Cortex of kidney (tissue), 1 donor: ENCODE measurements at places on chromosomes 16 and 17.

GRCh38 chr17:7034955-7035590 lies 742 bp upstream of the SLC16A13 start:
- DNase-seq = no peak

- no peak for DNase-seq
Measured at GRCh38 chr17:43070872-43071271, 45.8 kb downstream of the RND2 start.

- DNase-seq = no peak
Measured at GRCh38 chr17:45111850-45112249, 20.5 kb downstream of the PLCD3 start.

- DNase-seq = no peak
Measured at GRCh38 chr16:48687421-48688038, 77.5 kb upstream of the N4BP1 start.

DNA sequence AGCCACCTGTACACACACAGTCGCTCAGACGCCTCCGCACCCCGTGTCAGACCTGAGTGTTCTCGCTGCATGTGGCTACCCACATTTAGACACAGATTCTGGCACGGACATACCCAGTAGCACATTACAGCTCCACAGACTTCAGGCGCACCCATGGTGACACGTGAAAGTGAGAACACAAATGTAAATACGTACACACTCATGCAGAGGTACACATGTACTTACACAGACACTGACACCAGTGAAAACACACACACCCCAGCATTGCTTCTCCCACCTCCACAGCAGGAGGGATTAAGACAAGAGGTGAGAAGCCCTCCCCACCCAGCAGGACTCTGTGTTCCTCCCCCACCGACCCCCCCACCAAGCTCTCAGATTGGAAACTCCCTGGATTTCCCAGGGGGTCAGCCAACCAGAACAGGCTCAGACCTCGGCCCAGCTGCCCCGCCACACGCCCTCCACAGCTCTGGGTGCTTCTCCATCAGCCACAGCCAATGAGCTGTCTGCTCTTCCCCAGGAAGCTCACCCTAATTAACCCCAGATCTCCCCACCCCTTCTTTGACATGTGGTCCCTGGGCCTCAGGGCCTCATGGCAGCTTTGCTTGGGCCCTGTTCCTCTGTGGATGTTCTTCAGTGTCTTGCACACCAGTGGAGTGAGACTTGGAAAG lies 5.3 kb upstream of the FOXN1 start:
- no peak for DNase-seq

DNA sequence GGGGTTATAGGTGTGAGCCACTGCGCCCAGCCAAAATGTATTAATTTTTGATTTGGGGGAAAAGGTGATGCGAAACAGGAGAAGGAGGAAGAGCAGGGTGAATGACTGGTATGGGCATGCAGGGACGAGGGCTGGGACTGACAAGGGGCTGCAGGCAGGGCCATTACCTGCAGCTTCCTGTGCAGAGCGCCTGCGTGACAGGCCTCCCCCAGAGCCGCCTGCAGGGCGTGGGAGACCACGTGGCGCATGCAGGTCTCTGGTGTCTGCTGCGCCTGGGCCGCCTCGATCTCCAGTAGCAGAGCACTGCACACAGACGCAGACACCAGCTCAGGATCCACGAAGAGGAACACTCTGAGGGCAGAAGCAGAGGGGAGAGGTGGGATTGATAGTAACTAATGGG lies 32.4 kb downstream of the PIK3R6 start:
- DNase-seq = no peak

GRCh38 chr16:28823291-28823872 lies 583 bp downstream of the ATXN2L start:
- DNase-seq = no peak

DNA sequence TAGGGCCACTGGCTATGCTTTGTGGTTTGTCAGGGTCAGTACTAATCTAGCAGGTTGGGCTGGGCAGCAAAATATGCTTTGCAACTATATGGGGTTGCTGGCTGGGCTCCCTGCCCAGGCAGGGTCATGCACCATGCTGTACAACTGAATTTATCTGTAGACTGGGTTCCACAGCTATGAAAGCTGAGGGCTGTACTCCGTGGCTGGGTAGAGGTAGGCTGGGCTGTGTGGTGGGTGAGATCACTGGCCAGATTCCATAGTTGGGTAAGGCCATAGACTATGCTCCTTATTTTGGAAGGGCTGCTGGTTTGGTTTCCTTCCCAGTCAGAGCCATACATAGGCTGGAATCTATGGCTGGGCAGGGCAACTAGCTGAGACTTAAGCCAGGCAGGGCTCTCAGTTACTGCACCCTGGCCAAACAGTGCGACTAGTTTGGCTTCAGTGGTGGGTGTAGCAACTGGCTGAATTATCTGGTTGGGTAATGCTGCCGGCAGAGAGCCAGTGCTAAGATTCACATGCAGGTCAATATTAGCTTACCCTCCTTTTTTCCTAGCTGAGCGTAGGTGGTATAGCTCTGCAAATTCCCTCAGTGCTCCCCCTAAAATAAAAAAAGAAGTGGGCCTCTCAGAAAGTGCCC lies 769.1 kb upstream of the CDH8 start:
- no peak for DNase-seq

DNA sequence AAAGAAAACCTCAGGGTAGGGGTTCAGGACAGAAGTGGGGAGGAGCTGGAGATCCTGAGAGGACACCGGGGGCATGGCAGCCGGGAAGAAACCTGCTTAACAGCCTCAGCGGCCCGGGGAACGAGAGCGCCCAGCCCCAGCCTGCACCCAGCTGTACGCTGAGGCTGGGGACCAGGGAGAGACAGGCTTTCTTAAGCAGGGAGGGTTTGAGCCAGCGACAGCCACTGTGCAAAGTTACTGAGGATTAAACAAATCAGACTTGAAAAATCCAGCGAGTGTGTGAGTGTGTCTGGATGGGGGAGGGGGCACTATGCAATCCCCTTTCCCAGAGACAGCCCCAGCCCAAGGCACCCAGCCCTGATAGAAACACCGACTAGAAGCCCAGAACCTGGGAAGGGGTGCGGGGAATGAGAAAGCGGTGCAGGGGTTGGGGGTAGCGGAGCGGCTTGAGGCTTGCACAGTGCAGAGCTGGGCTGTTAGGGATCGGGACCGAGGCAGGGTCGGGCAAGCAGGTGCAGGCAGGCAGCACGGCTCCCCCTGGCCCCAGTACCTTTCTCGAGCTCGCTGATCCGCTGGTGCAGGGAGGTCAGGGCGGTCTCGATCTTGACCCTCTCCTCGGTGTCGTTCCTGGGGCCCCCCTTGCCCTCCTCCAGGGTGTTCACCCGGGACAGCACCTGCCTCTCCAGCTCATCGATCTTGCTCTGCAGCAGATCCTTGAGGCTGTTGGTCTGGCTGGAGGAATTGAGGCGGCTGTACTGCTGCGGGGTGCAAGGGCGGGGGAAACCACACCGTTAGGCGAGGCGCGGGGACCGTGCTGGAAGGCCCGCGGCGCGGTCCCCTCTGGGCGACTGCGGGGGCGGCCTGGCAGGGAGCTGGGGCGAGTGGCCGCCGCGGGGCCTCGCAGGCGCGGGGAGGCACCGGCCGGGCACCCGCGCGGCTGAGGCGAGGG lies 1.2 kb downstream of the NPTX1 start:
- no peak for DNase-seq

GRCh38 chr16:1448536-1449116 lies 4.3 kb upstream of the CCDC154 start:
- DNase-seq = no peak

GRCh38 chr16:7550096-7550495 lies 217.5 kb downstream of the RBFOX1 start:
- DNase-seq = no peak

- DNase-seq = no peak
Measured at GRCh38 chr16:55487048-55487803, 8.2 kb downstream of the MMP2 start.

DNA sequence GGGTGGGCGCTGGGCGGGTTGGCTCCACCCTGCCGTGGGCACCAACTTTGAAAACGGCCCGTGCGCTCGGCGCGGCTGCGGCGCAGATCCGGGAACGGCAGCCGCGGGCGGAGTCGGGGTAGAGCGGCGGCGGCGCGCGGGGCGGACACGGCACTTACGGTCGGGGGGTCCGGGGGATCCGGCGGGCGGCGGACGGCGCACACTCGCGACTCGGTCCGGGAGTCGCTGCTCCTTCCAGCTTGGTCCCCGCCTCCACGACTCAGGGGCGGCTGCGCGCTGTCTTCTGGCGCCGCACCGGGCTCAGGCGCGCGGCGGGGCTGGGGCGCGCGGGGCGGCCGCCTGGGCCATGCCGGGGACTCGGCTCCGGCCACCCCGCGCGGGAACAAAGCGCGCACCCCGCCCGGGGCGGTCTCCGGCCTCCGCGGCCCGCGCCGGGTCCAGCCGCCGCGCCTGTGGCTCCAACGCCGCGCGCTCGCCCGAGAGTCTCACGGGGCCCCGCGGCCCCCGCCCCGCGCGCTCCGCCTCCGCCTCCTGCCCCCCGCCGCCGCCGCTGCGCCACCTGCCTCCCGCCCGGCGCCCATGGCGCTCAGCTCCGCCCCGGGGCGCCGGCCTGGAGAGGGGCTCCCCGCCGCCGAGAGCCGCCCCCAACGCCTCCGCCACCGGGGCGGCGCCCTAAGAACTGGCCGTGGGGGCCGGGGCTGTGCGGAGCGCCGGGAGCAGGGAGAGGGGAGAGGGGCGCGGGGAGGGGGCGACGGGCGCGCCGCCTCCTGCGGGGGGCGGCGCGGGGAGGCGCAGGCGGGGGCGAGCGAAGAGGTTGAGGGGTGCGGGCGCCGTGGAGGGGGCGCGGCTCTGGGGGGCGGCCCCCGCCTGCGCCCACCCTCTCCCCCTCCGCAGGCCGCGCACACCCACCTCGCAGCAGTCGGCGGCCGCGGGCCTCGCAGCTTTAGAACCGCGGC lies 35.9 kb downstream of the CBFA2T3 start:
- no peak for DNase-seq

GRCh38 chr16:88331989-88332920 lies 50.5 kb upstream of the ZNF469 start:
- DNase-seq = no peak

DNA sequence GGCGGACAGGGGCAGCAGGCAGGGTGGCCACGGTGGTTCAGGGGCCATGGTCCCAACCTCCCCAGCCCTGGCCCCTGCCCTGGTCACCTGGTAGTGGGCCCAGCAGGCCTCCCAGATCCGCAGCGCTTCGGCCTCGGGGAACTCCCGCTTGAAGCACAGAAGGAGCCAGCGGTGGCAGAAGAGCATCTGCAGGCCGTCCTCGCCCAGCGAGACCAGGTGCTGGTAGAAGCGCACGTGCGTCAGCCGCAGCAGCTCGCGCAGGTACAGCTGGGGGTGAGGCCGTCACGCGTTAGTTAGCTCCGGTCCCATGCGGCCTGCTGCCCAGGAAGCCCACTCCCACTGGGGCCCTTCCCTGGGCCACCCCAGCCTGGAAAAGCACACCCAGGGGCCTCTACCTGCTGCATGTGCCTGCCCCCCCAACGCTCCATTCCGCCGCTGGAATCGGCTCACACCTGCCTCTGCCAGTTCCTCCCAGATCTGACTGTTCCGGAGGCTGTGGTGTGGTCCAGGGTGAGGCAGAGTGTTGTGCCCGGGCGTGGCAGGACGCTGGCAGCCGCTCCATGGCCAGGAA lies 90.8 kb downstream of the TBC1D16 start:
- no peak for DNase-seq

GRCh38 chr17:77352996-77353395 lies 212.2 kb downstream of the SEC14L1 start:
- no peak for DNase-seq

DNA sequence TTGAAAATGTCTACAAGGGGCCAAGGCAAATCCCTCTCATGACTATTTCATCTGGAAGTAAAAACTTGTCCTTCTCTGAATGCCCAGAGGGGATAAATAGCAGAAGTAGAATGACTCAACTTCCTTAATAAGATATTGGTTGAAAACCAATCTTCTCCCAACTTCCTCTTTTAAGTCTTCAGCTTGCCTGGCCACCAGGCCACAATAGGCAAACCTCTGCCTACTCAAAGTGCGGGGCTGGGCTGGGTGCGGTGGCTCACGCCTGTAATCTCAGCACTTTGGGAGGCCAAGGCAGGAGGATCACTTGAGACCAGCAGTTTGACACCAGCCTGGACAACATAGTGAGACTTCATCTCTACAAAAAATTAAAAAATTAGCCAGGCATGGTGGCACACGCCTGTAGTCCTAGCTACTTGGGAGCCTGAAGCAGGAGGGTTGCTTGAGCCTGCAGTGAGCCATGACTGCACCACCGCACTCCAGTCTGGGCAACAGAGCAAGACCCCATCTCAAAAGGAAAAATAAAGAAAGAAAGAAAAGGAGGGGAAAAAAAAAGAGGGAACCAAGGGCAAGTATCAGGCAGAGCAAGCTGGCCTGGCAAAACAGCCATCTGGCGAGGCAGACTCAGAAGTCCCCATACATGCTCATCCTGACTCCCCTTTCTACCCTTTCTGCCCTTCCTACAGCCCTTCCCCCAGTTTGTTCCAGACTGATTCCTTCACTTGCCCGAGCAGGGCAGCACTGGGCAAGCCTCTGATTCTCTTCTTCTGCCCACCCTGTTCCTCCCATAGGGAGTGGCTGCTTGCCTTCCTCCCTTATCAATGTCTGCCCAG lies 20.6 kb downstream of the MAP3K14 start:
- DNase-seq = no peak

GRCh38 chr17:21399474-21400186 lies 23.5 kb downstream of the KCNJ12 start:
- no peak for DNase-seq

DNA sequence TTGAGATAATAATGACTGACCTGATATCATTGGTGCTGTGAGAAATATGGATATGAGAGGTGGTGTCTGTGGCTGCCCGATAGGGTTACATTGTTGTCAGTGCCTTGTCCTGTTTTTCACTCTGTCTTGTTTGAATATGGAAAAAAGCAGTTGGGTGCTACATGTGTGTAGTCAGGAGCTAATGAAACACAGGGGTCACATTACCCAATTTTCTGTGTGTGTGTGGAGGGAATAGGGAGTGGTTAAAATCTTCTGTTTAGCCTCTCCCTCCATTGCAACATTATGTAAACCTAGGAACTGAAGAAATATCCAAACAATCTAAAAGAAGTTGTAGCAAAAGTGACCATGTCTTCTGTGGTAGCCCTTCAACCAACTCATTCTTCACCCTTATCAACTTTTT lies 527.7 kb upstream of the SOX9 start:
- DNase-seq = no peak

GRCh38 chr16:68319185-68319908 lies 8.5 kb downstream of the PRMT7 start:
- no peak for DNase-seq

DNA sequence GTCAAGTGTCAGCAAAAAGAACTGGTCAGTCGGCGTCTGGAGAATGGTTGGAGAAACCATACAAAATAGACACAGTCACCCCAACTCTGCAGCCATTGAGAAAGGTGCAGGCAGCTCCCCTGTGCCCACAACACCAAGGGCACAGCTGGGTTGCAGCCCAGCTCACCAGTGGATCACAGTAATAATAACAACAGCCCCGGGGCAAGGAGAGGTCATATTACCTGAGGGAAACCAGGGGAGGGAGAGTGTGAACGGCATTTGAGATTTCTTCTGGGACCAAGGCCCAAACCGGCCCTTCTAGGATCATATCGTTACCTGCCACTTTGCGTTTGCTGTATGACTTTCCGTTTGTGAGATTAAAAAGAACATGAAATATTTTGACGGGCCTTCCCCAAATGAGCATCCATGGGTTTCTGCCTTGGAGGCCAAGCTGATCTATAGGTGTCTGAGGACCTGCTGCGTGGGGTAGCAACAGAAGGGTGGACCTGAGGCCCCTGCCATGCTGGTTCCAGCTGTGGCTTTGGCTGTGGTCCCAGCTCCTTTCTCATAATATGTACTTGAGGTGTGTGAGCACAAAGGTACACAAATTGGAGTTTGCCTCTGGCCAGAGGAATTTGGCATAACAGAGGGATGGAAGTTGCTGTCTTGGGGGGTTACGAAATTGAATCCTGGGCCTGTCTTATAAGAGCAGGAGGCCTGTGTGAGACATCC lies 154.6 kb downstream of the CMIP start:
- DNase-seq = no peak

GRCh38 chr16:35306915-35307314 lies 1847.5 kb downstream of the TP53TG3F start:
- DNase-seq = no peak
